ENCODE measurements at places on chromosomes 1 and 21. TPM values are rescaled to one million over a fixed set of nuclear protein-coding genes. Genes with fewer than 3 reads are reported as not detected.

DNA sequence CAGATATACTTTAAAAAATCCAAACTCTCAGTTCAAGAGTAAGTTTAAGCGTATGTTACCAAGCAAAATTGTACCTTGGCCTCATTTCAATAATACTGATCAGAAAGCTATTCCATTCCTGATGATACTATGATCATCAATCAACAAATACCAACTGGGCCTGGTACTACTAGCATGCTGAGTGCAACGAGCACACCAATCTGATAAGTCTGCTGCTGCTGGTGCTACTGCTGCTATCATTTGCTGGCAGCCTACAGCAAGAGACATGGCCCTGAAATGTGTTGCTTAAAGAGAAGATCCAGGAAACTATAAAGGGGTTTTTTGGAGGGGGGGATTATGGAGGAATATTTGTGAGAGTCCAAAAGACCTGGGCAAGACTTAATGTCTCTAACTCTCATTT lies 39.7 kb downstream of the NME7 start:
- no peak for DNase-seq
- no peaks in the 10 kb centered on the region for H3K27me3 ChIP-seq
- no peak overlapping the region for H3K4me3 ChIP-seq
- H3K27ac ChIP-seq: no peak overlapping the region

ACOT11 gene
- total RNA-seq: 1.4 TPM

DNA sequence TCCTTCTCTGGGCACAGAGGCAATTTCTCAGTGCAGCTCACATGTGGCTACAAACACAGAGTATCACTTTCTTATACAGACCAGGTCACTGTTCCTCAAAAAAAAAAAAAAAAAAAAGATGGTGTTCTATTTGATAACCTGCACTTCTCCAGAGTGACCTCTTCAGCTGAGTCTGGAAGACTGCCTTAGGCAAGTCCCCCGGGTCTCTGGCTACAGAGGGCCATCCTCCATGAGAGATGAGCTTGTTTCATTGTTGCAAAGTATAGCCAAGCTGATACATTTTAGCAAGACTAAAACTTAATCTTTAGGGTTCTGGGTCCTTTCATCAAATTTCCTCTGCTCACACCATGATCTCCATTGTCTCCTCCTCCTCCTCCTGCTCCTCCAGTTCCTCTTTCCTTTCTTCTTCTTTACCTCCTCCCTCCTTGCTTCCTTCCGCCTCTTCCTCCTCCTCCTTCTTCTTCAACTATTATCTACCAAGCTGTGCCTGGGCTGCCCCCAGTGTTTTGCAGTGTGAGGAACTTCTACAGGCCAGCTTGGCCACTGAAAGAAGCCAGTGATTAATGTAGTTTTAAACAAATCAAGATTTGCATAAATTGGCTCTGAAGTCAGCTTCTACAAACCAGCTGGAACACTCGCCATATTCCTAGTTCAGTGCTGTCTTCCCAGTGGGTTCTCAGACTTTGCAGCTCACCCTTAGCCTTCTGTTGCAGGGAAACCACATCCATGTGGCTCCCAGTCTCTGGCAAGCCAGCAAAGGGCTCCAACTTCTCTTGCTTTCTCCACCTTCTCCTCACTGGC lies 139.4 kb downstream of the RUNX1 start:
- DNase-seq: no peak
- H3K27me3 ChIP-seq: no peaks in the 10 kb centered on the region
- no peak overlapping the region for H3K27ac ChIP-seq
- H3K4me3 ChIP-seq: no peak overlapping the region

DNAH14 gene
- total RNA-seq: 0.06 TPM

DNA sequence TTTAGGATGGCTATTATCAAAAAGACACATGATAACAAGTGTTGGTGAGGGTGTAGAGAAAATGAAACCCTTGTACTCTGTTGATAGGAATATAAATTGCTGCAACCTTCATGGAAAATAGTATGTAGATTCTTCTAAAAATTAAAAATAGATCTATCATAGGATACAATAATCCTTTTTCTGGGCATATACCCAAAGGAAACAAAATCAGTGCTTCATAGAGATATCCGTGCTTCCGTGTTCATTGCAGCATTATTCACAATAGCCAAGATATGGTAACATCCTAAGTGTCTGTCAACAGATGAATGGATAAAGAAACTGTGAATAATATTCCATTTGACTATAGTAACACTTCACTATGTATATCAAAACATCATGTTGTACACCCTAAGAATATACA lies 106.7 kb downstream of the MIS18A start:
- no peaks in the 10 kb centered on the region for H3K36me3 ChIP-seq
- H3K27me3 ChIP-seq: no peaks in the 10 kb centered on the region
- DNase-seq: no peak
- H3K4me1 ChIP-seq: no peaks in the 10 kb centered on the region
